Epithelial cell of alveolus of lung (primary cell): ENCODE measurements at places on chromosomes 6 and 20. TPM values are rescaled to one million over a fixed set of nuclear protein-coding genes. Genes with fewer than 3 reads are reported as not detected.

Gene MLN
- not detected in 2 replicates for total RNA-seq

Gene TNFRSF6B
- 3.6 and 144 TPM in 2 replicates for total RNA-seq

Gene SNAP91
- total RNA-seq: under 0.01 and 0.52 TPM in 2 replicates

Gene OTOR
- total RNA-seq: not detected in 2 replicates

Gene ANKRD66
- total RNA-seq: not detected in 2 replicates

Gene ULBP1
- total RNA-seq: 0.88 and 2.6 TPM in 2 replicates

Gene SCAND1
- total RNA-seq: 121 and 195 TPM in 2 replicates

Gene RIPOR3
- total RNA-seq: 2.3 and 13.7 TPM in 2 replicates

Gene MACROD2
- total RNA-seq: 0.39 and 0.96 TPM in 2 replicates

Gene PSMB8
- 44.0 and 73.2 TPM in 2 replicates for total RNA-seq

Gene HSPA1L
- total RNA-seq: 0.48 and 0.78 TPM in 2 replicates

Gene OLIG3
- not detected in 2 replicates for total RNA-seq
